Thyroid gland (tissue), 4 donors: ENCODE measurements at places on chromosomes 7 and 10. TPM values are rescaled to one million over a fixed set of nuclear protein-coding genes. Genes with fewer than 3 reads are reported as not detected.

ANKRD30A gene
- total RNA-seq: not detected

AKR1C2 gene
- total RNA-seq: 52.6 TPM

CAV2 gene
- total RNA-seq: 331 TPM

CHST3 gene
- total RNA-seq: 16.9 TPM

DYNC1I1 gene
- total RNA-seq: 6.6 TPM

TMEM236 gene
- total RNA-seq: 0.29 TPM

NAT16 gene
- not detected for total RNA-seq

DPYSL4 gene
- 1.5 TPM for total RNA-seq
